ENCODE measurements at places on chromosomes 5 and 9.

- no peak for DNase-seq
Observed at GRCh38 chr9:6819529-6819928, 61.8 kb downstream of the KDM4C start.

DNA sequence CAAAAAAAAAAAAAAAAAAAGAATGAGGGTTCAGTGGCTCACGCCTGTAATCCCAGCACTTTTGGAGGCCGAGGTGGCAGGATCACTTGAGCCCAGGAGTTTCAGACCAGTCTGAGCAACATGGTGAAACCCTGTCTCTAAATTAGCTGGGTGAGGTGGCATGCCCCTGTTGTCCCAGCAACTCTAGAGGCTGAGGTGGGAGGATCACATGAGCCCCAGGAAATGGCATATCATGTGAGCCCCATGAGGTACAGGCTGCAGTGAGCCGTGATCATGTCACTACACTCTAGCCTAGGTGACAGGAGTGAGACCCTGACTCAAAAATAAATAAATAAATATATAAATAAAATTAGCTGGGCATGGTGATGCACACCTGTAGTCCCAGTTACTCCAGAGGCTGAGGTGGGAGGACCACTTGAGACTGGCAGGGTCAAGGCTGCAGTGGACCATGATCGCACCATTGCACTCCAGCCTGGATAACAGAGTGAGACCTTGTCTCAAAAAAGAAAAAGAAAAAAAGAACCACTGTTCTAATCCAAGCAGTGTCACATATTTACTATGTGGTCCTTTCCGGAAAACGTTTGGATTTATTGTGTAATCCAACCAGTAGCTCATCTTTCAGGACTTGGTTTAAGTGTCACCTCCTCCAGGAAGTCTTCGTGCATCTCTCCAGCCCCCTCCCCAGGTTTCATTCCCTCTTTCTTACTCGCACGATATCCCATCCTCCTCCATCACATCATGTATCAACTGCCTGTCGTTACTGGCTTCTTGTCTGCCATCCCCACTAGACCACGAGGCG lies 12.3 kb upstream of the SPOUT1 start:
- no peak for DNase-seq

DNA sequence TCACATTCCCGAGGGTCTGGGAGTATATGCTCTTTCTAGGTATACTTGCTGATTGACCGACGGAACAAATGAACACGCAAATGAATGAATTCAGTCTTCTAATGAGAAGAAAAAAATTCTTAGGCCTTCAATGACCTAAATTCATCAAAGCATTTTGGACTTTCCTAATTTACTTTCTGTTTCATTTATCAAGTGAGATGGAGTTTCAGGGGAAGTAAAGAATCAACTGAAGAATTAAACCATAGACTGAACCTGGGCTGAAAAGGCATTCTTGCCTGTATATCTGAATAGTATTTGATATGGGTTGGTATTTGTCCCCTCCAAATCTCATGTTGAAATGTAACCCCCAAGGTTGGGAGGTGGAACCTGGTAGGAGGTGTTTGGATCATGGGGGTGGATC lies 64.1 kb downstream of the ZFAND5 start:
- DNase-seq: no peak

- no peak for DNase-seq
Observed at GRCh38 chr9:20208226-20208625, 414.1 kb downstream of the MLLT3 start.

- DNase-seq: no peak
Observed at GRCh38 chr9:136028760-136029470, 66.2 kb downstream of the NACC2 start.

- no peak for DNase-seq
Observed at GRCh38 chr5:21826884-21827283, 1026.3 kb downstream of the CDH12 start.

- no peak for DNase-seq
Observed at GRCh38 chr9:82208741-82209450, 220.3 kb downstream of the SPATA31D1 start.

DNA sequence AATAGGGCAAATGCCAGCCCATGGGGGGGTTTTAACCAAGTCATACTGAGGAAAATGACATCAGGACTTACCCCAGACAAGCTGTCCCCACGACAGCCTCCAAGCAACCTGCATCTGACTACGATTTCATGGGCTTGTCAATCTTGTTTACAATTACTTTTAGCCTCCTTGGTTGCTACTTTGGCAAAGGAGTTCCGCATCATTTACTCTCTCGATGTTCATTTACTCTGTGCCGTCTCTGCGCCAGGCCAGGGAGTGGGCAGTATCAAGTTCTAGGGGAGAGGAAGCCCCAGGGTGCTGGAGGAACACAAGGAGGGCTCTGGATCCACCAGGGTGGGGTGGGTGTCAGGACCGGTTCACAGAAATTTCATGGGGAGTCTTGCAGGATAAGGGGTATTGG lies 23.9 kb downstream of the PTPN3 start:
- DNase-seq: no peak

DNA sequence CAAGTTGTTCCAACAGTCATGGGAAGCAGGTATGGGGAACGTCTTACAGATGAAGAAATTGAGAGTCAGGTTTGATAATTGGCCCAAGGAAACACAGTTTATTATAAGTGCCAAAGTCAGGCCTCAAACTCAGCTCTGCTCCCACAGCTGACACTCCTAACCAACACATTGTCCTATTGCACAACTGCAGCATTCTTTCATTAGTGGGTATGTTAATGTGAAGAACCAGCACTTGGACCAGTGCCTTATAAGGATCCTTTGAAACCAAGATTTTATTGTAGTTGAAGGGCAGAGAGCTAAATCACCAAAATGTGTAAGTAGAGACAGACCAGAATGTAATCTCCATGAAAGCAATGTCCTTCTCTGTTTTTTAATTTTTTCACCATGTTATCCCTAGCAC lies 56.1 kb downstream of the GRIA1 start:
- no peak for DNase-seq

DNA sequence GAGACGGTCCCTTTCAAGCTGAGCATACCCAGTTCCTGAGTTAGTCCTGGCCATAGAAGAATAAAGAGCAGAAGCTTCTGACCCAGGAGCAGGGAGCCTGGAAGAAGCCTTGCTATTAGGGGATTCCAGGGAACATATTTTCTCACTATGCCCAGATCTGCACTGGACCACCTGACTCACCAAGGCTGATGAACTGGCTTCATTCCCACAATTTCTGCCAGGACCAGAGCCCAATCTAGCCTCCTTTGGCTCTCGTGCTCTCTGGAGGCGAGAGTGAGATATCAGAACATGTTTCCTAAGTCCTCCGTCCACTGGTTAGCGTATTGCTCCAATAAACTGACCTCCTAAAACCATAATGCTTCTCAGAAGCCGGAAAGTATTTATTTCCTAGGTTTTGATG lies 9.9 kb downstream of the GABBR2 start:
- DNase-seq: no peak

- DNase-seq: no peak
Observed at GRCh38 chr9:4986783-4987182, 1.7 kb downstream of the JAK2 start.

- peak; percentile 36 for DNase-seq
Observed at GRCh38 chr9:136138566-136138965, 19.9 kb upstream of the TMEM250 start.

GRCh38 chr9:121140162-121140561 lies 61.5 kb downstream of the RAB14 start:
- no peak for DNase-seq

- DNase-seq: no peak
Observed at GRCh38 chr5:79122973-79123372, 11.4 kb downstream of the BHMT start.

DNA sequence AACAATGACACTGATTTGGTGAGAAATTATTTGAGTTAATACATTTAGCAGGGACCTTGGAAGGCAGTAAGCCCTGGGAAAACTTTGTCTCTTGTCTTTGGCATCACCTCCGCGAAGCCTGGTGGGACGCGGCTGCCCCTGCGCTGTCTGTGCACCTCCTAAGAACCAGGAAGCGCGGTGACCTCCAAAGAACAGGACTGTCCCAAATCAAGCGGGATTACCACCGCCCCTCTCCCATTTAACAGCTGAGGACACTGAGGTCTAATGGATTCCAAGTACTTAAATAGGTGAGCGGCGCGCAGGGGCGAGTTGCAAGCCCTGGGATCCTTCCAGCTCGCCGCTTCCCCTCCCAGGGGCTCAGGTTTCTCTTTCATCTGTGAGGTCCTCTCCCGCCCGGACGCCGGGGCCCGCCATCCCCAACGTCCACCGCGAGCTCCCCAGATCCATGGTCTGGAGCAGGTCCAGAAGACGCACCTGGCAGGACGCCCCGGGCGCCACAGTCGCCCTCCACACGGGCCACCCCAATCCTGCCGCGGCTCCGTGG lies 432 bp downstream of the STARD4 start:
- DNase-seq: no peak

- DNase-seq: no peak
Observed at GRCh38 chr9:114098021-114098935, 814 bp downstream of the KIF12 start.

DNA sequence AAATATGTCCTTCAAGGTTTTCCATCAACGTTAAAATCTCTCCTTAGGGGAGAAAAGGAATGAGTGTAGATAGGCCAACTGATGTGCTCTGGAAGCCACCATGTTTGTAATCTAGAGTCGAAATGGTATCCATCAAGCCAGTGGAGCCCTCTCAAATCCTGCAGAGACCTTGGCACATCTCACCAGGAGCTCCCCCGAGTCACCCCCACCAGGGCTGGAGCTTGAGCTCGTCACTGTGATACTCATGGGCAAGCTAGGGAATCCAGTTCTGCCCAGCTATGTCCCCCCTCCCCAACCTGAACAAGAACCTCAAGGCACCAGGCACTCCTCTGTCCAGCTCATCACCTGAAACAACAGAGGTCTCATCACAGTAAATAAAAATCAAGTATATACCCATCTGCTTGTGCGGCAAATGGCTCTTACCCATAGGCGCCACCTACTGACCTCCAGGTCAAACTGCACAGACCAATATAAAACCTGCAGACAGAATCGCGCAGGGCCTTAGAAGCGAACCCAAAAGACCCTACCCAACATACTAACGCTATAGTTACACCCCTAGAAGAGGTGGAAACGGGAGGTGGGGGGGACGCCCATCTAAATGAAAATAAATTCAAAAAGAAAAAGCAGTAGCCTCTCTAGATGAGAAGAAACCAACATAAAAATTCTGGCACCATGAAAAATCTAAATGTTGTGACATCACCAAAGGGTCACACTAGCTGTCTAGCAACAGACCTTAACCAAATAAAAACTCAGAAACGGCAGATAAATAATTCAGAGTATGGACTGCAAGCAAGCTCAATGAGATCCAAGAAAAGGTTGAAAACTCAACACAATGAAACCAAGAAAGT lies 75.0 kb downstream of the TTC39B start:
- DNase-seq: peak; percentile 41

- no peak for DNase-seq
Observed at GRCh38 chr5:26009742-26010141, 1028.6 kb downstream of the CDH9 start.

GRCh38 chr5:1021136-1021968 lies 12.8 kb downstream of the NKD2 start:
- DNase-seq: no peak

DNA sequence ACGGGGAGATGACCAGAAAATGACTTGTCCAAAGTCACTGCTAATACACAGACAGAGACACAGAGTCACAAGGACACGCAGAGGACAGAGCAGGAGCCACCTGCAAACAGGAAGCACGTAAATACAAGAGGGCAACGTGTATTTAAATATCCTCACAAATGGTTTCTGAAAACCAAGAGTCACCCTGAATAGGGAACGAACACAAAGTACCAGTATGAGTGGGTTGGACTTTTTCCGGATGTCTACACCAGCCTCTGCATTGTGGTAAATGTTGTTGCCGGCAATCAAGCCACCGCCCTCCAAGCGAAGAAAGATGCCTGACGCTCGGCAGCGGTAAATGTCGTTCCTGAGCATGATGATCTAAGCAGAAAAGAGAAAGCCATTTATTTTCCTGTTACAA lies 44.5 kb downstream of the FBXO10 start:
- no peak for DNase-seq

DNA sequence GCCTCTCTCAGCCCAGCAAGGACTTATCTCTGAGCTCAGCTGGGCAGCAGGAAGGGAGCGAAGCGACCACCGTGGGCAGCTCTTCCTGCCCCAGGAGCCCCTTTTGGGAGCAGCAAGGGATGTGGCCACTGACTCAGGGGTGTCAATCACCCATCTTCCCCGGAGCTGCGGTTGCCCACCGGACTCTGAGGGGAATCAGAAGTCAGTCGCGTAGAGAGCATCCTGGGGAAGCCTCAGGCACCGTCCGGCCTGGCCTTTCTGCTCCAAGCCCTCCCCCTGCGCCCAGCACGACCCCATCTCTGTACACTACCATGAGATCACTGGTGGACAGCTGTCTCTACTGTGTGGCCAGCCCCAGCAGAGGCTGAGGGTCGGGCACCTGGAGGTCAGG lies 24.6 kb downstream of the GFI1B start:
- DNase-seq: no peak

DNA sequence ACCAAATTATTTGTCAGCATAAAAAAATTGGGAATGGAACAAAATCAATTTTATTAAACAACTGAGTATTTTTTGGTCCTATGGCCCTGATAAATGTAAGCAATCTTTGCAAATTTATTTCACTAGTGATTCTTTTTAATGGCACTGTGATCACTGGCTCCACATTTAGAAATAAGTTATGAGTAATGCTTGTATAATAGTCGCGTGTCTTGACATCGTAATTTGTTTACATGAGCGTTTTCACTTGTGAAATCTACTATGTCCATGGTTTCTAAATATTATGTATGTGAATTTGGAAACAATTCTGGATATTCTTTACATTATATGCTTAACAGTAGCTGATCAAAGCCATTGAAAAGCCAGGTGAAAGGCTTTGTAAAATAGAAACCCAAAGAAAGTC lies 817.5 kb downstream of the EFNA5 start:
- no peak for DNase-seq

GRCh38 chr5:151068433-151069197 lies 12.2 kb downstream of the TNIP1 start:
- no peak for DNase-seq

DNA sequence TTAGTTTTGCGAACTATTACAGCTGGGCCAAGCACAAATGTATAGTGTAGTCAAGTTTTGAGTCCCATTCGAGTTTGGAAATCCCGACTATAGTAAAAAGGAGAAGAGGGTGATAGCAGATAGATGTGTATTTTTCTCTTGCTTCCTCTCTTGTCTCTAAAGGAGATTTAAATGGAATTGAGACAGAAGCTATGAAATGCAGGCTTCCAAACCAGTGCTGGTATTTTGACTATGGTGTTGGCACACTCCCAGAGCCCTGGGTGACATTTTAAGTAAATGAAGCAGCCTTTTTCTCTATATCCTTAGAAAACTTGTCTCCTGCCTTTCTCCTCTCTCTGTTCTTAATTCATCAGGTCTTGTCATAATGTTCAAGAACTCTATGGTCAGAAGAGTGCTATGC lies 17.7 kb upstream of the AUH start:
- no peak for DNase-seq

GRCh38 chr9:134965411-134965810 lies 47.7 kb upstream of the FCN1 start:
- no peak for DNase-seq

- DNase-seq: no peak
Observed at GRCh38 chr9:117081641-117082317, 333.1 kb downstream of the ASTN2 start.

GRCh38 chr5:124713595-124713994 lies 32.8 kb downstream of the ZNF608 start:
- no peak for DNase-seq

GRCh38 chr9:95940265-95940664 lies 64.8 kb downstream of the ERCC6L2 start:
- no peak for DNase-seq

- no peak for DNase-seq
Observed at GRCh38 chr5:62596691-62597090, 18.1 kb downstream of the LRRC70 start.
